ENCODE measurements at places on chromosomes 7 and 10.

DNA sequence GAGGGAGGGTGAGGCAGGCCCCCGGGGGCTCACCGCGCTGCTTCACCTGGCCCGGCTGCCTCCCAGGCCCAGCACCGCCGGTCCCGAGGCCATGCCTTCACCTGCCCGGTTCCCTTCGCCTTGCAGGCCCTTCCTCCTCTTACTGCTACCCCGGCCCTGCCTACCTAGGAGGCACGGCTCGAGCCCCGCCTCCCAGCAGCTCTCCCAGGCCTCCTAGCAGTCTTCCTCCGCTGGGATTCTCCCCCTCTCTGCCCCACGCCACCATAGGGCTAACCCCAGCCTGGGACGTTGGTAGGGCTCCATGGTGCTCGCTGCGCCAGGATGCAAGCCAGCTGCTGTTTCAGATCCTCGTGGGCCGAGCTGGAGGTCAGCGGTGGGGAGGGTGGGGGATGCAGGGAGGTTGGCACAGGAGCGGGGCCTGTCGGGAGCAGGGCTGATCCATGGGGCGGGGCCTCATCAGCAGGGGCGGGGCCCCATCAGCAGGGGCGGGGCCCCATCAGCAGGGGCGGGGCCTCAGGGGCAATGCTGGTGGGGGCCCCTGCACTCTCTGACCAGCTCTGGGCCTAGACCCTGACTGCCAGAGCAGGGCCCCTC lies 63.3 kb downstream of the RASGEF1A start:
- DNase-seq, result peak; percentile 45

DNA sequence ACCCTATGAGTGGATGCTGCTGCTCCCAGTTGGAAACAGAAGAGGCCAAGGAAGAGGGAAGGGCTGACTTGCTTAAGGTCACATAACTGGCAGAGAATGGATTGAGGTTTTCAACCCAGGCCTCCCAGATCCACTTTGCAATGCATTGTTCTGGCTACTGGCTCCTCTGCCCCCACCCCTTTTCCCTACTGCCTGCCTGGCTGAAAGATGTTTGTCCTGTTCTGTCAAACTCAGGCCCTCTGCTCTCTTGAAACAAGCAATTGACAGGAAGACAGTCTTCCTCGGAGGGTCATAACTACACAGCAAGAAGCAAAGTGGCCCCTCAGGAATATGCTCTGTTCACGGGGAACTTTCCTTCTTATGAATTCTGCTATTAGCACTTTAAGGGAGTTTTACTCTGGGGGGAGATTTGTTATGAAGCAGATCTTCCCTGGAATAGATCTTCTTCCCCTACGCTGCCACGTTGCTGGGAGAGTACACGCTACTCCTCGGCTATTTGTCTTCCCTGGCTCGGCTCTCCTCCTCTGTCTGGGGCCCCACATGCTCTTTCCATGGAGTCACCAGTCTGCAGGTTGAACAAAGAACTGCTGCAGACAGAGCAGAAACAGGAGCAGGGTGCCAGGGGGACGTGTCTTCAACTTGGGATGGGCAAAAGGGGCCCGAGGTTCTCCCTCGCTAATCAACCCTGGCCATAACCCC lies 436.1 kb downstream of the TYW1 start:
- no peak for DNase-seq

- DNase-seq, result no peak
Observed at GRCh38 chr7:7889791-7890568, 78.6 kb upstream of the GLCCI1 start.

DNA sequence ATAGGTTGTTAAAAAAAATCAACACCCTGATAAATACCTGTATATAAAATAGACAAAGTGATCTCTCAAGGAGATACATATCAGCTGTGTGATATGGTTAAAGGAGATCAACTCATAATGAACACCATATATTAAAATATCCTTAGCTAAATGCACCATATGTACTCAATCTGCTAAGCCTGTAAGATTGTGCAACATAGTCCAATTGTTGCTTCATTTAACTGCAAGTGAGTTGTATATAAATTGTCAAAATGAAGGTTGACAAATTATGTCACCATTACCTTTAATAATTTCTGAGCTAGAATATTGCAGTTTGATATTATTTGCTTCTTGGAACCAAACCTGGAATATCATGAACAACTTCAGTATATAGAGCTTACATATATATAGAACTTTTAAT lies 283.7 kb downstream of the MALRD1 start:
- DNase-seq, result no peak

DNA sequence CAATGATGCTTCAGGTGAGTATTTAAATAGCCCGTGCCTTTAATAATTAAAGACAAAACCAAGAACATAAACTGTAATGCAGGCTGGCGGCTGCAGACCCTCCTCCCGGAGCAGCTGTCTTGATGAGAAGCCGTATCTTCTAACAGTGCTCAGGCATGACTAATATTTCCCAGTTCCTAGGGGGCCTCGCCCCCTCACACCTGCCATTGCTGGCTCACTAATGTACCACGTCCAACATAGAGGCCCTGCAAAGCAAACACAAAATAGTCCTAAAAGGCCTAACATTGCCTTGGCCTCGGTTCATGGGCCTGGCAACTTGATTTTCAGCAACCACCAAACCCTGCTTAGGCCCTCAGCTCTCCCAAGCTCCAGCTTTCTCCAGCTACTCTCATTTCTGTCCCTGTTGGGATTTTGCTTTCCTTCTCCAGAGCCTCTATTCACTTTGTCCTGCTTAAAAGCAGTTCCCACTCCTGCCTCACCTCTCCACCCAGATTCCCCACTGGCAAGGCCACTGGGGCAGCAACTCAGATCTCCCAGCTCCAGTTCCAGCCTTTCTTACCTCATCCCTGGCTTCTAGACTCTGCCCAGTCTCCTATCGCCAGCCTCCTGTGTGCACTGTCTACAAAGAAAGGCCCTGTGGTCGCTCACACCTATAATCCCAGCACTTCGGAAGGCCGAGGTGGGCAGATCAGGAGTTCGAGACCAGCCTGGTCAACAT lies 16.2 kb downstream of the SORBS1 start:
- DNase-seq, result no peak

DNA sequence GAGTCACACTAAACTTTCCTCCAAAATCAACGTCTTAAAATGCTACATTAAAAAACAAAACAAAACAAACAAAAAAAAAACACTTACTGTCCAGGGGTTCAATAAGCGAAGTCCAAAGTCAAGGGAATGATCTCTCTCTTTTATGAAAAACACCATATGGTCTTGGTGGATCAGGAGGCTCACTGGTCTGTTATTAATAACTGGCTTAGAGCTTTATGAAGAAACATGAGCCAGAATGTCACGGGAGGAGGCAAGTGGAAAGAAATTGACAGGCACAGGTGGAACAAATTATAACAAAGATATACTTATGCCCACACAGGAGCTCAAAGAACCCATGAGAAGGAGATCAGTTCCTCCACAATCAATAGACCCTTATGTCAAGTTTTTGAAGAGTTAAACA lies at the start of gene MRLN:
MRLN (minus strand) TSS at position 189 of the 400 bp plus-strand sequence.
- no peak for DNase-seq

DNA sequence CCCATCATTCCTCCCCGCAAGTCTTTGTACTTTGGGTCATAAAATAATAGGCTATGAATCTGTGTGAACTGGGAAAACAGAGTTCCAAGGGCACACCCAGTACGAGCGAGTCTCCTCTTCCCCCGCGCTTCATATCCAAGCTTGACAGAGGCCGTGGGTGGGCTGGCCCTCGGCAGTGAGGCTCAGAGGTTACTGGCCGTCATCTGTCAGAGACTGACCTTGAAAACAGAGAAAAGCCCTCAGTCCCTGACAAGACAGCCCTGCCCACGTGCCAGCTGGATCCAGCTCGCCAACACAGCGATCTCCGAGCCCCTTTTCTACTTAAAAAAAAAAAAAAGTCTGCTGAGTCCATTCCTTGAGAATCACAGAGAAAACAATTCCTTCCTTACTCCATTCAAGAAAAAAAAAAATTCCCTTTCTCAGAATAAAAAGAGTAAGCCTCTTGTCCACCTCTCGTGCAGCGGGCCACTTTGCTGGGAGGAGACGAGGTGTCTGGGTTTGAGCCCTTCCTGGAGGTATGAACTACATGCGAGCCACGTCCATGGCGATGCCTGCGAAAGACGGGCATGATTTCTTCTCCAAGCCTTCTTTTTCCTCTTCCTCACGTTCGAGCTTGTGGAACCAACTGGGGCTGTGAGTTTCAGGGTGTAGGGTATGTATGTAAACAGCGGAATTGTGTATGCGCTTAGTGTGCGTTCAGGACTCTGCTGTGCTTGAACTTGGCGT lies 744 bp upstream of the BICC1 start:
- no peak for DNase-seq

GRCh38 chr7:26375726-26376174 lies 84.1 kb downstream of the SNX10 start:
- no peak for DNase-seq

DNA sequence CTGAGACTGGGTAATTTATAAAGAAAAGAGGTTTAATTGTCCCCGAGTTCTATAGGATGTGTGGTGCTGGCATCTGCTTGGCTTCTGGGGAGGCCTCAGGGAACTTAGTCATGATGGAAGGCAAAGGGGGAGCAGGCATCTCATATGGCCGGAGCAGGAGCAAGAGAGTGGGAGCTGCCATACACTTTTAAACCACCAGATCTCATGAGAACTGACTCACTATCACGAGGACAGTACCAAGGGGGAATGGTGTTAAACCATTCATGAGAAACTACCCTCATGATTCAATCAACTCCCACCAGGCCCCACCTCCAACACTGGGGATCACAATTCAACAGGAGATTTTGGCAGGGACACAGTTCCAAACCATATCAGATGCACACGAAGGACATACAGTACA lies 199.9 kb upstream of the DPP6 start:
- DNase-seq, result no peak

DNA sequence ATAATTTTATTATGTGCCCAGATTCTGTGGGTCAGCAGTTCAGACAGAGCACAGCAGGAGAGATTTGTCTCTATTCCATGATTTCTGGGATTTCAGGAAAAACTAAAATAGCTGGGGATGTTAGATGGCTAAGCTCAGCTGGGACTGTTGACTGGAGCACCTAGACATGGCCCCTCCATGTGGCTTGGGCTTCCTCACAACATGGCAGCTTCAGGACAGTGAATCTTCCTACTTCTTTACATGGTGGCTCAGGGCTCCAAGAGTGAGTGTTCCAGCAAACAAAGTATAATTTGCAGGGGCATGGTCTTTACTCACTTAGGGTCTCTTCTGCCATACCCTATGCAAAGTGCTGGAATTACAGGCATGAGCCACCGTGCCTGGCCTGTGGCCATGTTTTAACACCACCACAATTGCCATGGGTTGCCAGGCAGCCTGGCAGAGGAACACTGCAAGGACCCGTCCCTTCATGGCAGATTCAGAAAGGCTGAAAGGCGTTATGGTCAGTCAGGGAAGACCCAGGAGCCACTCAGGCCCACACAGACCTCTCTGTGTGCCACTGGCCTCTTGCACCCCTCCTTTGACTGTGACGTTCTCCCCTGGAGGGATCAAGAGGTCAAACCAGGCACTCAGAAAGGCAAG lies 50.8 kb upstream of the ZMIZ1 start:
- DNase-seq, result no peak

DNA sequence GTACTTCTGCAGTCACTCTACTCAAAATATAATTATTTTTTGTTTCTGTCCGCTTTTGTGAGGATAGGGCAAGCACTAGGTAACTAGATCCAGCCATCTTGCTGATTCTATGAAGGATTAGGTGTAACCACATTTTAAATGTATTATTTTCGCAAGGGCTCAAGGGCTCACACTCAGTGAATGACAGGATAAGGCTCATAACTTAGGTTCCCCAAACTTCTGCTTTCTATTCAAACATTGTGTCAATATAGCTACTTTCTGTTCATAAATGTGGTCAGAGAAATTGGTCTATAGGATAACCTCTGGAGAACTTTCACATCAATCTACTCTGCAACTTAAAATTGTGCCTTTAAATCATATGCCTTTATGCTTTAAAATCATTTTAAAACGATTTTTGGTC lies 1141.2 kb downstream of the SORCS1 start:
- no peak for DNase-seq

DNA sequence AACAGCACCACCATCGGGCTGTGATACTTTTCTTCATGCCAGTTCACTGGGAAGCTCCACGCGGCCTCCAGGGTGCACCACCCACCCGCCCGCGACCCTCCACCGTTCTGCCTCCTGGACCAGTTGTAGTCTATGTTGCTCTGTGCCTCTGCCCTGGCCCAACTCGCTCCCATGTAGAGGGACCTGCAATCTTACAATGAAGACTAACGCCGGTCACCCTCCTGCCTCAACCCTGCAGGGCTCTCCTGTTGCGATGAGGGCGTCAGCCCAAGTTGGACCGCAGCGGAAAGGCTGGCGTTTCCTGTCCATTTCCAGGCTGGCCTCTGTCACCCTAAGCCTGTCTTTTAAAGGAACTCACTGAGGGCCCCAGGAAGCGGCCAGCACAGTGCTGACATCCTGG lies 34.9 kb downstream of the IL15RA start:
- DNase-seq, result no peak

- DNase-seq, result no peak
Observed at GRCh38 chr10:12507165-12507850, 158.0 kb downstream of the CAMK1D start.

GRCh38 chr10:70715853-70716795 lies 43.8 kb downstream of the ADAMTS14 start:
- no peak for DNase-seq

GRCh38 chr7:139034336-139034735 lies 1.5 kb downstream of the ZC3HAV1L start:
- DNase-seq, result no peak

DNA sequence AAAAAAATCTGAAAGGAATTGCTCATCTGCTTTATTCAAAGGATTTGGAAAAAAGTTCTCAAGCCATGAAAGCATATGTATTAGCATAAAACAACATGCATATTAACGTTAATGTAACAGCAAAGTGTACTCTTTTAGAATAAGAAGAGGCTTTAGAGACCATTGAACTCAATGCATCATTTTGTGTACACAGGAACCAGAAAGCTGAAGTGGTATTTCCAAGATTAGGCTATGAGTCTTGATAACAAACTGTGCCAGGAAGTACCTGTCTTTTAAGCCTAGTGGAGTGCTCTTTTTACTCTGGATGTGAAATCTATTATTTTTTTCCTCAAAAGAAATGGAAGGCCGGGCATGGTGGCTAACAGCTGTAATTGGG lies 164.2 kb downstream of the THSD7A start:
- DNase-seq, result no peak

GRCh38 chr7:74029089-74029785 lies 1.3 kb downstream of the ELN start:
- DNase-seq, result no peak

DNA sequence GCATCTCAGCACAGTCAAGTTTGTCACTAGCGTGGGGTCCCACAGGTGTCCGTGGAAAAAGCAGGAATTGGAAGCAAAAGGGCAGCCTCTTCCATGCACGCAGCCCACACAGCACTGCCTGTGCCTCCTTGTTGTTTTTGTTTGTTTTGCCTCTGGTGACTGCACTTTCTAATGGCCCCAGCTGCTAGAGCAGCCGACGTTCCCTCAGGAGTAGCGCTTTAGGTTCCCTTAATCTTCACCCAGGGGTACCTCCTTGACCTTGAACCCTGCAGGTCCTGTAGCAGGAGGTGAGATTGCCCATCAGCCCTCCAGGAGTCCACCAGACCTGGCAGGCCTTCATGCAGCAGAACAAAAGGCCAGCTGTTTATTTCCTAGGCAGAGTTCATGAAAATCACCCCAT lies 210.1 kb downstream of the CACNB2 start:
- no peak for DNase-seq

GRCh38 chr7:8157296-8157695 lies 104.7 kb downstream of the ICA1 start:
- no peak for DNase-seq
